ENCODE measurements at places on chromosomes 1 and 21.
A peak's percentile ranks its signal among the peaks of the same experiment; 100 is the strongest.

DNA sequence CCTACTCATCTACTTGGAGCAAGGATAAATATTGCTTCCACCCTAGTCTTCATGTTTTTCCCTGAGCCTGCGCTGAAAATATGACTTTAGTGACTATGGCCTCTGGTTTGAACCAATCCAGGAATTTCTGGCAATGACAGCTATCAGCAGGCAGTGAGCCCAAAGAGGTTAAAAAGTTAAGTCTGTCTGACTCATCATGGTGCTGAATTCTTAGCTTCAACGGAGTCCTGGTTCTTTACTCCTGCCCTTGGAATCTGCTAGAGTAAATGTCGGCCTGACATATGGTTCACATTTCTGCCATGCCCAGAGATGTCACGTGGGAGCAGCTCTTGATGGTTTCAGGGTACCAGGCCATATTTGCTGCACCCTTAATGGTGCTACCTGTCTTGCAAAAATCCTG is 351.6 kb upstream of the PLXNA2 start:
- H3K36me3 ChIP-seq = no peaks in the 10 kb centered on the region
- H3K4me3 ChIP-seq = no peak overlapping the region
- H3K27ac ChIP-seq = no peak overlapping the region
- peaks cover 5% of the 10 kb centered on the region for H3K4me1 ChIP-seq
- no peaks in the 10 kb centered on the region for H3K27me3 ChIP-seq

DNA sequence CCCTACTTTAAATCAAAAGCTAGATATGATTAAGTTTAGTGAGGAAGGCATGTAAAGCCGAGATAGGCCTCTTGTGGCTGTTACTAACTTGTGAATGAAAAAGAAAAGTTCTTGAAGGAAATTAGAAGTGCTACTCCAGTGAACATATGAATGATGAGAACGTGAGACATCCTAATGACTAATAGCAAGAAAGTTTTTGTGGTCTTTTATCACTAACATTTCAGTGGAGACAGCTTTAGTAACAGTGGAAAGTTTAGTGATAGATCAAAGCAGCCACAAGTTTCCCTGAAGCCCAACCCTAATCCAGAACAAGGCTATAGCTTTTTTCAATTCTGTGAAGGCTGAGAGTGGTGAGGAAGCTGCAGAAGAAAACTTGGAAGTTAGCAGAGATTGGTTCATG is 73.6 kb upstream of the LRRC8B start:
- no peak for DNase-seq

DNA sequence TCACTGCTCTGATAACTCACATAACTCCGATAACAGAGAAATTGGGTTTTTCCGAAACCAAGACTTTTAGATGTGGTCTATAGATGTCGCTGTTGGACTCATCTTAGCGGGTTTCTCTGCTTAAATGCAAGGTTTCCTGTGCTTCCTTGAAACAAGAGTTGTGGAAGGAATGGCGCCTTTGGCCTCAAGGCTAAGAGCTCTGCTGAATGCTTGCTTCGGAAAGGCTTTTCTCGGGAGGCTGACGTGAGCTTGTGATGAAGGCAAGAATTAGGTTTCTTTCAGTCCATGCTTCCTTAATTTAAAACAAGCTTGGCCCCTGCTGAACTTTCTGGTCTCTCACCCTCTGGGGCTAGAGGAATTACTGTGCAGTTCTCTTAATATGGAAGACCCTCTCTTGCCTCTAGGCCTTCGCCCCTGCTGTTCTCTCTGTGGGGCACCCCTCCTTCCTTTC is 113.5 kb downstream of the MAP3K21 start:
- no peaks in the 10 kb centered on the region for H3K36me3 ChIP-seq
- H3K27me3 ChIP-seq = no peaks in the 10 kb centered on the region
- DNase-seq = peak; percentile 58
- no peak overlapping the region for H3K4me3 ChIP-seq

DNA sequence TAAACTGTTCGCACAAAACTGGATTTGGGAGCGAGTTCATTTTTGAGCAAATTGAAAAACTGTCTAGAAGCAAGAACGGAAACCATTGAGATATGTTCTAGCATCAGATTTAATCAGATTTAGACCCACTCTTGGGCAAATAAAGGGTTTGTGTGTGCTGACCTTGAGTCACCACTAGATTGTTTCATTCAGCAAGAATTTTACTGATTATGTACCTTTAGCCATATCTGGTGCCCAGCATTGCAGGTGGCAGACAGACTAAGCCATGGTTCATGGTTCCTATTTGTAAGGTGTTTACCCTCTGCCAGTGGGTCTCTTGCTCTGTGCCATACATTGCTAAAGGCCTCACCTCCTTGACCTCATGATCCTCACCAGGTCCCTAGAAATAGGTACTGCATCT is 1.4 kb downstream of the NUDC start:
- no peak overlapping the region for H3K4me3 ChIP-seq
- DNase-seq = no peak
- H3K4me1 ChIP-seq = peaks cover 3% of the 10 kb centered on the region
- H3K36me3 ChIP-seq = peaks cover 8% of the 10 kb centered on the region

DNA sequence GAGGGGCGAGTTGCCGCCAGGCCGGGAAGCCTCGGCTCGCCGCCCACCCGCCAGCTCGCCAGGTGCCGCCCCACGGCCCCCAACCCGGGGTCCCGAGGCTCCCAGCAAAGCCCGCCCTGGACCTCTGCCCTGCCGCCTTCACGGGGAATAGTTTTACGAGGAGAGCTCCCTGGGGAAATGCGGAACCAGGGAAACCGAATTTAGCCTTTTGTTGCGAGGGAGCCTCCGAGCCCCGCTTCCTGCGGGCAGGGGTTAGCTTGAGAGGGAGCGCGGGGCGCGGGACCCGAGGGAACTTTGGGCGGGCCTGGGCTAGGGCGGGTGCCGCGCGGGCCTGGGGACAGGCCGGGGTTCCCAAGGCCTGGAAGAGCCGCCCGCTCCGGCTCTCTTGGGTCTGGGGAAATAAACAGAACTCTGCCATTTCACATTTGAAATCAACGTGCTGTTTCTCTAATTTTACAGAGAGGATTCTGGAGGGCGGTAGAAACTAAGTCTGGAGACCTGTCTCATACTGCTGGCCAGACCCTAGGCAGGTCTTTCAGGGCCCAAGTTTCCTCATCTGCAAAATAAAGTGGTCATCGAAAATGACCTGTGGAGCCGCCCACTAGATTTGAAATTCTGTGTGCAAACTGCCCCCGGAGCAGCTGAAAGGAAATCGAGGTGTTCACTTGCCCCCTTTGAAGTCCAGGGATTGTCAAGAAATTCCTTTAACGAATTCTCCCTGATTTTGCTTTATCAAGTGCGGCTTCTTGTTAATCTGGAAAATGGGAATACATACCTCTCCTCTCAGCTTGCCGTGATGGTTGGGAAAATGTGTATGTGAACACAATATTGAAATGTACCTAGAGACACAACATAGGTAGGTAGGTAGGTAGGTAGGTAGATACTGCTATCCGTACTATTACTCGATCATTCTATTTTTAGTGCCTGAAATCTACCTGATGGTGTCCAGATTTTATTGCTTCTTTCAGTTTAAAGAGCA is 749 bp upstream of the GLUL start:
- DNase-seq = no peak
- peak overlapping the region; percentile 56 for H3K4me3 ChIP-seq
- H3K4me1 ChIP-seq = no peaks in the 10 kb centered on the region
- H3K27me3 ChIP-seq = no peaks in the 10 kb centered on the region
- no peak overlapping the region for H3K27ac ChIP-seq

DNA sequence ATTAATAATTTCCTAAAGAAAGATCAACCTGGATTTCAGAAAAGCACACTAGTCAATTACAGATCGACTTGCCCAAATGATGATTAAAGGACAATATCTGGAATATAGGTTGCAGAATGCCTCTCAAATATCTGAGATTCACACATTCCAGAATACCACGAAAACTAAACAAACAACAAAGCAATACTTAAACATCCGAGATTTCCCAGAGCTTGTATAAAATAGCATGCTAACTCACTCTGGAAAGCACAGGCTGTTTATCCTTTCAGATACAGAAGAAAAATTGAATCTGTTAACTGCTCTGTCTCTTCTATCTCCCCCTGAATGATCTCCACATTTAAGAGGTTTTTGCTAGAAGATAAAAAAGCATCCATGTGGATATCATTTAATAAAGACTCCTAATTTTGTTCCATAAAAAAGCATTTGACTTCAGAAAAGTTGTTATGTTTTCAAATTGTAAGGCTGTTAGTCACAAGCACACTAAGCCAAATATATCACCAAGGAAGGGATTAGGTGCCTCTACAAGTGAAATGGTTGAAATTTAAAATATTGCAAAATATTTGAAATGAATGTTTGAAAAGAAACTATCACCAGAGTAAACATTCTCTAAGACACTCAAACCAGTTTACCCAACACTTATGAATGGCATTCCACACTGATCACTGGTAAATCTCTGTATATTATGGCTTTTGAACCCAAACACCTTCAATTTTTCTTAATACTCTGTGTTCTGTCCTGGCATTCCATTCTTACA is 865.1 kb upstream of the ADAMTS5 start:
- H3K36me3 ChIP-seq = no peaks in the 10 kb centered on the region
- H3K27ac ChIP-seq = no peak overlapping the region
- no peaks in the 10 kb centered on the region for H3K27me3 ChIP-seq
- no peak for DNase-seq
- H3K4me3 ChIP-seq = no peak overlapping the region
- H3K4me1 ChIP-seq = no peaks in the 10 kb centered on the region

DNA sequence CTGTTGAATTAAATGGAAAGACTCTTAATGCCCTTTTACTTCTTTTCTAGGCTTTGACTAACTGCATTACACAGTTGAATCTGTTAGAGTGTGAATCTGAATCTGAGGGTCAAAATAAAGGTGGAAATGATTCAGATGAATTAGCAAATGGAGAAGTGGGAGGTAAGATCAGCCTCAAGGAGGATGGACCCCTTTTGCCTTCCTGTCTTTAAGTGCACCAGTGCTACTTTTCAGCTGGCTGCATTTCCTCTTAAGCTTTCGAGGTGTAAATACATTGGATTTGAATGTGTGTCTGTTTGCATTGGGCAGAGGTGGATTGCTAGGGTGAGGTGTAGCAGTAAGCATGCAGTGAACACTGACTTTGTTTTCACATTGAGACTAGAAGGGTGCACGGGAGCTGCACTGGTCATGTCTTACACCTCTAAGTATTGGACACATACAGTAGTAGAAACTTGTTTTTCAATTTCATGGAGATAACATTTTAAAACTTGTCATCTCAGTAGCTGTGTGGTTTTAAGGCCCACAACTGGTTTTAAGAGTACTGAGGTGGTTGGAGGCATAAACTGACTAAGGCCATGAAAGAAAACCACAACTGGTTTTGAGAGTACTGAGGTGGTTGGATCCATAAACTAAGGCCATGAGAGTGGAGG is 35.4 kb downstream of the MIA3 start:
- no peaks in the 10 kb centered on the region for H3K4me1 ChIP-seq
- no peak overlapping the region for H3K27ac ChIP-seq
- no peak for DNase-seq

- H3K4me1 ChIP-seq = no peaks in the 10 kb centered on the region
- H3K36me3 ChIP-seq = no peaks in the 10 kb centered on the region
- no peaks in the 10 kb centered on the region for H3K27me3 ChIP-seq
- DNase-seq = no peak
These were observed 368.5 kb downstream of the RPS6KC1 start for GRCh38 chr1:213419401-213420030.

DNA sequence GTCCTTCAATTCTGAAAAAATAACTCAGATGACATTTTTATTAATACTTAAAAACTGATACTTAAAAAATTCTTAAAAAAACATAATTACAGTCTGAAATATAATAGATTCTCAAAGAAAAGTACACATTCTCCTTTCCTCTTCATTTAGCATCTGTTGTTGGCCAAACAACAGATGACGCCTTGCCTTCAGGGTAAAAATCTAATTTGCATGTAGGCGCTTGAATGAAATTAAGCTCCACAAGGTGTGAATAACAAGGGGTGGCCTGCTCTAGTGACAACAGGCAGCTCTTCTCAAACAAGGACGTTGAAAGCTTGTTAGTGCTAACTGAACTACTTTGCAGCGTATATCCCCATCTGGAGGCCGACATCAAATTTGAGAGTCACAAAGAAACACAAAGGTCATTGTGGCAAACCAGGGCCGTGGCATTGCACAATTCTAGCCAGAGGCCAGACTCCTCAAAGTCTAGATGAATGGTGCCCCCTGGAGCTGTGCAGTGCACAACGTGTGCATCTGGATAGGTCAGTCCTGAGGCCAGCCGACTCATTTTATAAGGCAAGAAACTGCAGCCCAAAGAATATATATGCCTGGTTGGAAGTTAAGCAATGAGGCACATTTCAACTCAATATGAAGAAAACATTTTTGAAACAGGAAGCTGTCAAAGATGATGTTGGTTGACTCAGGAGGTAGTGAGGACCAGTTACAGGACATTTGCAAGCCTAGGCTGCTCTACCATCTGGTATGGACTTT is 459.2 kb upstream of the RUNX1 start:
- no peaks in the 10 kb centered on the region for H3K27me3 ChIP-seq
- DNase-seq = no peak
- H3K4me3 ChIP-seq = no peak overlapping the region
- no peaks in the 10 kb centered on the region for H3K36me3 ChIP-seq
- no peak overlapping the region for H3K27ac ChIP-seq
- H3K4me1 ChIP-seq = peaks cover 8% of the 10 kb centered on the region

GRCh38 chr1:195604287-195604686 is 1004.0 kb downstream of the KCNT2 start:
- no peak for DNase-seq
- H3K4me3 ChIP-seq = no peak overlapping the region
- H3K4me1 ChIP-seq = no peaks in the 10 kb centered on the region
- H3K27ac ChIP-seq = no peak overlapping the region

DNA sequence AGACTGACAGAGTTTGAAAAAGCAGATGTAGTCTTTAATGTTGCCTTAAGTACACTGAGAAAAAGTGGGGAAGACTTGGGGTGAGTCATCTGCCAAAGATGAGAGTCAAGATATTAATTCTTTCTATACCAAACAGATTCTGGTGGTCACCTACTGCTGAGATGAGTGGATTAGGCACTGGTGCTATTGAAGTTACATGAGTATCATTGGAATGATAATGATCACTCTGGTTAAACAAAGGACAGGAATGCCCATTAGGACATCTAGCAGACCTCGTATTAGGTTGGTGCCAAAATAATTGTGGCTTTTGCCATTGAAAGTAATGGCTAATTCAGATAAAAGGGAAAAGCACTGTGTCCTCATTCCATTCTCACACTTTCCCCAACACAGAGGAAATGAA is 1588.9 kb downstream of the KCNT2 start:
- no peak overlapping the region for H3K27ac ChIP-seq
- no peaks in the 10 kb centered on the region for H3K36me3 ChIP-seq
- no peaks in the 10 kb centered on the region for H3K4me1 ChIP-seq
- H3K27me3 ChIP-seq = no peaks in the 10 kb centered on the region

GRCh38 chr21:44442266-44443125 is 12.8 kb upstream of the LRRC3 start:
- H3K27ac ChIP-seq = no peak overlapping the region
- no peaks in the 10 kb centered on the region for H3K27me3 ChIP-seq
- H3K4me1 ChIP-seq = no peaks in the 10 kb centered on the region
- no peaks in the 10 kb centered on the region for H3K36me3 ChIP-seq
- DNase-seq = no peak

DNA sequence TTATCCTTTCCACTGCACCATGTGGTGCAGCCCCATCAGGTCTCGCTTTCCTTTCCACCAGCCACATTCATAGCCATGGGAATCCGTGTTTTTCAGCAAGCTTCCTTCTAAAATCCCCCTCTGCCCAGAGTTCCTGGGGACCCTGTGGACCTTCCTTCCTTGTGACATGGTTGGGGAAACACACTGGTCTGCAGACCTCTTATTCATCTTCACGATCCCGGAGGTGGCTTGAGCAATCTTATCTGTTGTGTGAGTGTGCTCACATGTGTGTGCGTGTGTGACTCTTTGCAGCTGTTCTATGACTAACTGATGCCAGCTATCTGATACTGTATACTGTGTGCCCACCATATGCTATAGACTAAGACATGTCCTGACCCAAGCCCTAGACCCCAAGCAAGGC is 15.6 kb upstream of the IL10 start:
- no peak overlapping the region for H3K27ac ChIP-seq
- no peaks in the 10 kb centered on the region for H3K27me3 ChIP-seq
- H3K36me3 ChIP-seq = no peaks in the 10 kb centered on the region
- DNase-seq = no peak
